CD4-positive, alpha-beta T cell (primary cell): ENCODE measurements at places on chromosomes 7 and 10.

DNA sequence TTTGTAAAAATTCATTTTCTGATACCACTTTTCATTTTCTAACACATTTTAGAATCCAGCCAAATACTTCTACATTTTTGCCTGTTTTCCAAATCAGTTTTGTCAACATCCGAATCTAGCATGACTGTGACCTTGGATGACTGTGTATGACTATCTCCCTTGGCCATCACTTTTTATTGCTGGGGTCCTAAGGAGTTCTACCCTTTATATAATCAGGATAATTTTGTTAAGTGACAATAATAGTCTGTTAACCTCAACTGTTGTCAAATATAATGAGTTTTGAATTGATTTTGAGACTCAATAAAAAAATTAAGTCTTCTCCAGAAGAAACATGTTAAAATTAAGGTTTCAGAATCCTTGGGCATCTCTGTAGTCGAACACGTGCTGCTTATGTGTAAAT is 53.3 kb downstream of the SEC23IP start:
- DNase-seq = no peak

DNA sequence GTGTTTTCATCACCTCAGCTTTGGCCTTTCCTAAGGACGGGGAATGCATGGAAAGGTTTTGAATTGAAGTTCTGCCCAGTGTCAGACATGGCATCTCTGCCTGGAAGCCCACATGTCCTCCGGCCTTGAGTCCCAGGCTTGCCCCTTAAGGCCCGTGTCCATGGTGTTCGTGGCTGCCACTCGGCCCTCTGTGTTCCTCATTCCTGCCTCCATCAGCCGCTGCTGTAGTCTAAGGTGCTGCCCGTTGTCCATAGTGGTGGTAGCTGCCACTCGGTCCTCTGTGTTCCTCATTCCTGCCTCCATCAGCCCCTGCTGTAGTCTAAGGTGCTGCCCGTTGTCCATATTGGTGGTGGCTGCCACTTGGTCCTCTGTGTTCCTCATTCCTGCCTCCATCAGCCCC is 180.7 kb upstream of the SHH start:
- no peak for DNase-seq

GRCh38 chr7:55030314-55030713 is 11.5 kb downstream of the EGFR start:
- no peak for DNase-seq

DNA sequence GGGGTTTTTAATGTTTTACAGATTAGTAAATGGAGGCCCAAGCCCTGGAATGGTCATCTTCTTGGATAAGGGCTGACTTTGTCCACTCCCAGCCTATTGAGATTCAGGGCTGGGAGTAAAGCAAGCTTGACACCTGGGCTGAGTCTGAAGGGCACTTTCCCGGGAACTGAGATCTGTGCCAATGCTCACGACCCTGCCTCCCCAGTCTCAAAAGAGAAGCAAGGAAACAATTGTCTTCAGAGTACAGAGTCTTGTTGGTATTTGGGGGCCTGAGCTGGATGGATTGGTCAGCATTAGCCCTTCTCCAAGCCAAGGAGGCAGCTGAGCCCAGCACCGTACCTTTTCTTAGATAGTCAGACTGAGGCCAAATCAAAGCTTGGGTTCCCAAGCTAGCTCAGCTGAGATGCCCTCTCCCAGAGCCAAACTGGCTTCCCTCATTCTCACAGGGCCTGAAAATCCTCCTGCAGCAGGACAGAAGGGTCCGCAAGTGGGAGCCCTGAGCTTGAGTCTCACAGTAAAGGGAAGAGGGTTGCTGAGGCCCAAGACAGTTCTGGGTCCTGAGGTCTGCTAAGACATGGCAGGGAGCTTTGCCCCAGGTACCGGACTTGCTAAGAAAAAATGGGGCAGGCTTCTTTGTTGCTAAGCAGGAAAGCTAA is 3.7 kb downstream of the DDIT4 start:
- no peak for DNase-seq

GRCh38 chr7:36393826-36394225 is 4.2 kb downstream of the ANLN start:
- DNase-seq = no peak

DNA sequence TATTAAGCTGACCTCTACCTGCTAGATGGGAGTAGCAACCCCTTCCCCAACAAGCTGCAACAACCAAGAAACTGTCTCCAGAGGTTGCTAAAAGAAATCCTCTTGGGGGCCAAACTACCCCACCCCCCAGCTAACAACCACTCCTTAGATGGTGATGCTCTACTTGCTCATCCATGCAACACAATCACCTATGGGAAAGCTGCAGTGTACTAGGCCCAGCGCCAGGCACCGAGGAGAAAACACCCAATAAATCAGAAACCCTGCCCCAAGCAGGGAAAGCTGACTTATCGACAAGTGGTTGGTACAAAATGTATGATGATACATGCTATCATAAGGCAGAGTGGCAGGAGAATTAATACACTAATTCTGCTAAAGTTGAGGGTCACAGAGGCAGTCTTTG is 17.3 kb downstream of the SLC25A13 start:
- DNase-seq = no peak

DNA sequence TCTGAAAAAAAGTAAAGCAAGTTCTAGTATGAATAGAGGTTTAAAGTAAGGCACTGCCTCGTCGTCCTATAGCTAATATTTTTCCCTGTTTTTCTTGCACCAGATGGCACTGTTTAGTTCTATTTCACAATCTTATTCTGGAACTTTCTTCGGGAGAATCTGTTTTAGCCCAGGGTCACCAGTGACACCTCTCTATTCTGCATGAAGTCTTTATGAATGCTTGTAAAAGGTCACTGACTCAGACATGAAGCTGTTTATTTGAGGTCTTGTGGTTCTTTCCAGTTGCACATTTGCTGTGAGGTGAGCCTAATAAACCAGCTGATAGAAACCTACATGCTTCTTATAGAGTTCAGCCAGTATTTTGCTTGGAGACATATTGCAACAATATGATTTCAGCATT is 444.3 kb downstream of the AUTS2 start:
- no peak for DNase-seq

GRCh38 chr7:99709838-99710578 is 25.0 kb downstream of the CYP3A7 start:
- DNase-seq = no peak
